ENCODE measurements at places on chromosomes 2 and 18. TPM values are rescaled to one million over a fixed set of nuclear protein-coding genes. Genes with fewer than 3 reads are reported as not detected.

Gene AFF3
- total RNA-seq: 0.61 TPM

Gene SIGLEC15
- not detected for total RNA-seq

Gene SLC23A3
- total RNA-seq: 4.8 TPM

Gene IMP4
- 121 TPM for total RNA-seq

GRCh38 chr18:41751161-41751560, 203.9 kb upstream of the PIK3C3 start:
- no peaks in the 10 kb centered on the region for H3K27me3 ChIP-seq
- no peaks in the 10 kb centered on the region for H3K36me3 ChIP-seq
- H3K4me3 ChIP-seq: no peak overlapping the region
- H3K27ac ChIP-seq: no peak overlapping the region
- H3K4me1 ChIP-seq: no peaks in the 10 kb centered on the region

All from HCT116 (cell line).